ENCODE measurements at places on chromosomes 2 and 18.

GRCh38 chr18:68498636-68499035 is 216.3 kb downstream of the TMX3 start:
- DNase-seq: no peak

GRCh38 chr2:55970500-55970899 is 46.9 kb upstream of the EFEMP1 start:
- DNase-seq: no peak

DNA sequence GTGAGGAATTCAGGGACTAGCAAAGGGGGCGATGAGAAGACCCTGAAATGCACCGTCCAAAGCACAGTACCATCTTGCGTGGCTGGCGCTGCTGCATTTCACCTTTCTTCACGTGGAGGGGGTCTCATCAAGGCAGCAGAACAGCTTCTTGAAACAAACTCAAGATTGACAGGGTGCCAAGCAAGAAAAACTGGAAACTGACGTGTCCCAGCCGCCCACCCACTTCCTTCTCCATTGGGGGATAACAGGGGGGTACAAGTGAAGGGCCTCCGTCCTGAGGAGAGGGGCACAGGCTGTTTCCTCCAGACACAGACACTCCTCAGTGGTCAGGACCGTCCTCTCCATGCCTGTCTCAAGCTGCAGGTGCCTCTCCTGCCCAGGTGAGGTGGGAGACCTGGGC is 32.5 kb downstream of the HDAC4 start:
- no peak for DNase-seq

GRCh38 chr2:120878970-120879369 is 143.3 kb downstream of the GLI2 start:
- DNase-seq: no peak

GRCh38 chr2:196380098-196380497 is 208.7 kb upstream of the STK17B start:
- DNase-seq: no peak

- no peak for DNase-seq
These were observed 50.3 kb downstream of the ZBTB7C start for GRCh38 chr18:48358868-48359267.

DNA sequence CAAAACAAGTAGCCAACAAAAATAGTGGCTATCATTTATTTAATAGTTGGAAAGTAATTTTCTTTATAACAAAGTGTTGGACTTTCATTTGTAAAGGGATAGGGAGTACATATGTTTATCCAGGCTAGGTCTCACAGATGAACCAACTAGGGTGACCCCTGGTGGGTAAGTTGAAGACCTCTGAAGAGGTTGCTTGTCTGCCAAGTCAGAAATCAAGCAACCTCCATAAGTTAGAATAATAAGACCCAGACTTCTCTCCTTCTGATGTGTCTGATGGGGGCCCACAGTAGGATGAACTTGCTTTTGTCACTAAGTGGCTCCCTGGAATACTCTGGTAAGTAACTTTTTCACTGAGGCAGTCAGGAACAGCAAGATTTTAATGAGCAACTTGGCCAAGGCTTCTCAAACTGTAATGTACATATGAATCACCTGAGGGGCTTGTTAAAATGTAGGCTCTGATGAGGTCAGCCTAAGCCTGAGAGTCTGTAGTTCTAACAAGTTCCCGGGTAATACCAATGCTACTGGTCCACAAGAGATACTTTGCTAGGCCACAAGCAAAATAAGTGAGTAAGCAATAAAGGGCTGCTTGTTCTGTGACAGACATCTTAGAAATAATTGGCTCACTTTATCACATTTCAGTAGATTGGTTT is 319.6 kb downstream of the PIK3C3 start:
- no peak for DNase-seq

- DNase-seq: no peak
These were observed 419.3 kb upstream of the VWC2L start for GRCh38 chr2:213991453-213992108.

- no peak for DNase-seq
These were observed 43.2 kb downstream of the CCDC138 start for GRCh38 chr2:108829578-108830310.

GRCh38 chr18:29156531-29156930 is 979.6 kb upstream of the CDH2 start:
- DNase-seq: no peak

- DNase-seq: no peak
These were observed 124.0 kb downstream of the TMEM200C start for GRCh38 chr18:5771343-5771742.

GRCh38 chr2:231132129-231132528 is 7.3 kb upstream of the HTR2B start:
- DNase-seq: no peak

DNA sequence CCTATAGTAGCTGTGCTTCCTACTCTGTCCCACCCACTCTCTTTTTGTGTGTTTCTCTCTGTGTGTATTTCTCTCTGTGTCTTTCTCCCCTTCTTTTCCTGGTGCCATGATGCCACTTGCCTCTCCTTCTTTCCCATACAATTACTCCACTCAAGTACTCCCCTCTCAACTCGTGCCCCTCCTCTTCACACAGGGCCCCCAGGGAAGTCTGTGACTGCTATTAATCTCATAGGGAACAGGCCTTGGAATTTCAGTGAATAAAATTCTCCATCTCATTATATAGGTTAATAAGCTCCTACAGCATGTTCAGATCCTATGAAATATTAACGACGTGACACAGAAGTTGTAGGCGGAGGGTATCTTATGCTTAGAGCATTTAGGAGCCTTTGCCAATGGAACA is 205.9 kb upstream of the EPHA4 start:
- DNase-seq: no peak

GRCh38 chr18:43314941-43315340 is 37.7 kb upstream of the SYT4 start:
- no peak for DNase-seq

GRCh38 chr2:96702098-96702785 is 37.6 kb downstream of the LMAN2L start:
- DNase-seq: no peak

Measured in stimulated activated CD4-positive, alpha-beta T cell treated with anti-CD3 and anti-CD28 coated beads, Interleukin-4, amount 100 ng/mL, for 4 hours (primary cell).